HTR-8/SVneo (cell line): ENCODE measurements at places on chromosomes 2 and 18.

- DNase-seq: no peak
Measured at GRCh38 chr18:49490246-49490762, 3.3 kb upstream of the C18orf32 start.

- no peak for DNase-seq
Measured at GRCh38 chr18:48106976-48107781, 176.7 kb upstream of the SMAD2 start.

DNA sequence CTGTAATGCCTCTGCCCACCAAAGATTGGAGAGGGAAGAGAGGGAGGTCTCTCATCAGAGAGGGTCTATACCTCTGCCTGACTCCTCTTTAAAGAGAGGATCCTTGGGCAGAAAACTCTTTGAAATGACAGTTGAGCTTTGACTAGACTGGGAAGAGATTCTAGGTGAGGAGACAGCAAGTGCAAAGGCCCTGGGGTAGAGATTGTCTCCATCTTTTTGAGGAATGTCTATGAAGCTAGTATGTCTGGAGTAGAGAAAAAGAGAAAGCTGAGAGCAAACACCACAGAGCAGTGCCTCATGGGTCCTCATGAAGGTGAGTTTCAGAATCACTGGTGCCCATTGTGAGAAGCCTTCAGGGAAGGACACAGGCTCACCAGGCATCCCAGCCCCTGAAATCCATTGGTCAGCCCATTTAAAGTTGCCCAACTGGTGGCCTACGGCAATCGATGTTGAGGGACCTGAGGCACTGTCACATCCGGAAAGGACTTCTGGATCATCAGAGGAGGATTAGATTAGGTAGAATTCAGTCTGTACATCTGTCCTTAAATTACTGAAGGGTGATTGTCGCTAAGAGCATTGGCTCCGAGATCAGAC, 31.5 kb downstream of the LBH start:
- no peak for DNase-seq

DNA sequence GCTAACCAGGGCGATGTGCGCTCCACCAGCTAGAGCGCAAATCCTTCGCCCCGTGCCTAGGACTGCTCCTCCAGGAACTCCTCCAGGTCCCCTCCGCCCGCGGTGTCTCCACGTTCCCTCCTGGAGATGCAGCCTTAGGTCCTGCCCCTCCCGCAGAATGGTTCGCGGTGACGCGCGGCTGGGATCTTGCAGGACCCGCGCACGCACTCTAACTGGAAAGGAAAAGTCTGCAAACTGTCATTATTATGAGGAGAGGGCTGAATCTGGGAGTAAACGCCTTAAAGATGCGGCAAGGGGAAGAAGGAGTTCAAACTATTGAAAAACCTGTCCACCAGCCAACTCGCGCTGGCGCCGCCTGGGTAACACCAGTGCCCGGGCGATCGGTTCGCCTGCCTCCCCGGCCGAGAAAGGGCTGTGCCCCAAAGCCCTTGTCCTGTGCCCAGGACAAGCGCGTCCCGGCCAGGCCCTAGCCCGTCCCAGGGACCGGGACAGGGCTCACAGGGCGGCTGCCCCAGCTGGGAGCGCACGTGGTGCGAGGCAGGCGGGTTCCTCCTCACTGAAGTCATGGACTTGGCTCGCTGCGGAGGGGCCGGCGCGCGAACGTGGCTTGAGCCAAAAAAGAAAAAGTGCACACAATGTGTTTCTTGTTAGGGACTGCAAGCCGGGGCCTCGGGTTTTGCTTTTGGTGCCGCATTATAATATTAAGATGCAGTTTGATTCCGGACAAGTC, 5.5 kb upstream of the ID2 start:
- DNase-seq: no peak

GRCh38 chr2:19287324-19287723, 71.1 kb downstream of the OSR1 start:
- DNase-seq: no peak

DNA sequence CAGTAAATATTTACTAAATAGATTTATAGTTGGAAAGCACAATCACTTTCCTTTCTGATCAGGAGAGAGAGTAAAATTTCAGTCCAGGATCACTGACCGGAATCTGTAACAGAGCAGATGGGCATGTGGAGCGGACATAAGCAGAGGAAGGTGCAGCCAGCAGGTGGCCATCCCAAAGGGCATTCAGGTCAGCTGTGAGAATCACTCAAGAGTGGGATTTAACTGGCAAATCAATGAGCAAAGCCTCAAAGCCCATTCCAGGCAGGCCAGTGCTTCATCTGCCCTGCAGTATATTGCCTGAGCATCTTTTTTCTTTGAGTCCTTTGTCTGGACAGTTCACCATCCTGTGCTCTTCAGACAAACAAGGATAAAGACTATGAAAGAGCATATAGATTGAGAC, 166.4 kb upstream of the SLC14A2 start:
- no peak for DNase-seq

DNA sequence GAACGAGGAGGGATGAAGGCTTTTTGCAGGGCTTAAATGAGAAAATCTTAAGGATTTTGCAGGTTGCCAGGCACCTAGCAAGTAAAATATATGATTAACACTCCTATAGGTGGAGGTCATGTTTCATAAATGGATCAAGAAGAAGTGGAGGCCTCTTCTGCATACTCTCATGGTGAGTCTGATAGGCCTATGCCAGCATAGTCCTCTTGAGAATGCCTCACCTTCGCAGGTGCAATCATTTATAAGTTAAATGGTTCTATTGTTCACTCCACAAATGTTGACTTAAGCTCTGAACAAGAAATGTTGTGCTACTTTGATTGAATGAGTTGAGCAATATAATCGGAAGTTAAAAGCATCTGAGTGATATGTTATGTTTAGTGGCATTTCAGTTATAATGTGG, 12.1 kb downstream of the LRRTM1 start:
- DNase-seq: no peak

DNA sequence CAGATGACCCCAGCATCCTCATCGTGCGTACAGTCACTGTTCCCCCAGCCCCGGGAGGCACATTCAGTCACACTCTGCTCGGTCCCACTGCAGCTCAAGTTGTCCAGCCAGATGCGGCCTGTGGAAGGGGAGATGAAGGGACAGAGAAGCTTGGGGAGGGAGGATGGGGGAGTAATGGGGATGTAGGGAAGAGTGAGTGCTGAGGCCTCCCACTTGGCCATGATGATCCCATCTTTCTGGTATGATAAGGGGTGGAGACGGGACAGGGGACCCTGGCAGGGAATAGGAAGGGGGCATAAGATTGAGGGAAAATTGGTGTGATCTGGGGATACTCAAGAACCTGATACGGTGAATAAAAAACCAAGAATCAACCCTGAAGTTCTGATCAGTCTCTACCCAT, 3.5 kb downstream of the LOXL3 start:
- DNase-seq: no peak

- DNase-seq: no peak
Measured at GRCh38 chr2:177161741-177162460, 50.7 kb upstream of the HNRNPA3 start.
